ENCODE measurements at places on chromosomes 5 and 9. TPM values are rescaled to one million over a fixed set of nuclear protein-coding genes. Genes with fewer than 3 reads are reported as not detected.

Gene TMEM232
- 5.2 TPM for total RNA-seq

Gene ITGA1
- 2.2 TPM for total RNA-seq

Gene BTNL8
- total RNA-seq = 0.22 TPM

Gene IL13
- total RNA-seq = not detected

Gene TAF11L5
- total RNA-seq = not detected

Gene IL4
- total RNA-seq = not detected

Gene GADD45G
- total RNA-seq = 1.8 TPM

Gene HMGCS1
- 221 TPM for total RNA-seq

Gene PCDHB12
- 3.0 TPM for total RNA-seq

Gene SPACA9
- total RNA-seq = 2.4 TPM

DNA sequence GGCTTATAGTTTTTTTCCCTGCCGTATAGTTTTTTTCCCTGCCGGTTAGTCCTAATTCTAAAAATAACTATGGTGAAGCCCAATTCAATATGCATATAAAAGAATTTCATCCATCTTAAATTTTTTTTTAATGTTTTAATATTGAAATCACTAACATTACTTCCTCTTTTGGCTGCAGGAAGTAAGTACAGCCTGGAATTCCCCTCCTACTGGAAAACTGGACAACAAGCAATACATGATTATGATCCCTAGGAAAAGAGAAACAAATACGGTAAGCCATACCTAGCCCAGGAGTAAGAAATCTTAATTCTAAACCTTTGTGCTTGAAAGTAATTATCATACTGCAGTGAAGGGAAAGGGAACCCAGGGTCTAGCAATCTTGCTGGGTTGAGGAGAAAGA, 119.0 kb downstream of the NR3C1 start:
- H3K4me1 ChIP-seq = no peaks in the 10 kb centered on the region
- H3K27me3 ChIP-seq = no peaks in the 10 kb centered on the region
- H3K27ac ChIP-seq = no peak overlapping the region
- no peaks in the 10 kb centered on the region for H3K36me3 ChIP-seq
- DNase-seq = no peak

DNA sequence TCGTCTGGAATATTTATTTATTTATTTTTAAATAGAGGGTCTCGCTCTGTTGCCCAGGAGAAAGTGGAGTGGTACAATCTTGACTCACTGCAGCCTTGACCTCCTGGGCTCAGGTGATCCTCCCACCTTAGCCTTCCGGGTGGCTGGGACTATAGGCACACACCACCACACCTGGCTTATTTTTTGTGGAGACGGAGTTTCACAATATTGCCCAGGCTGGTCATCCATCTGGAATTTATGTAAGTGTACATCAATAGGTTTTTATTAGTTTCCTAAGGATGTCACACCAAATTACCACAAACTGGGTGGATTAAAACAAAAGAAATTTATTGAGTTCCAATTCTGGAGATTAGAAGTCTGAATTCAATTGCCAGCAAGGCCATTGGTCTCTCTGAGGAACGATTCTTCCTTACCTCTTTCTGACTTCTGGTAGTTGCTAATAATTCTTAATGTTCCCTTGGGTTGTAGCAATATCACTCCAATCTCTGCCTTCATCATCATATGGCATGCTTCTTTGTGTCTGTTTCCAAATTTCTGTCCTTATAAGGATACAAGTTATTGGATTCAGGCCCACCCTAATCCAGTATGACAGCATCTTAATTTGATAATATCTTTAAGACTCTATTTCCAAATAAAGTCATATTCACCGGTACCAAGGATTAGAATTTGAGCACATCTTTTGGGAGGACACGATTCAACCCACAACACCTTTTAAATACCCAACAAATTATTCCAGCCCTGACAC, 16.3 kb upstream of the RAD23B start:
- H3K27me3 ChIP-seq = no peaks in the 10 kb centered on the region
- no peak for DNase-seq
- no peaks in the 10 kb centered on the region for H3K4me1 ChIP-seq

- no peaks in the 10 kb centered on the region for H3K36me3 ChIP-seq
- no peak overlapping the region for H3K27ac ChIP-seq
- H3K27me3 ChIP-seq = no peaks in the 10 kb centered on the region
- H3K4me1 ChIP-seq = peaks cover 31% of the 10 kb centered on the region
- DNase-seq = no peak
Measured at GRCh38 chr5:158777647-158778350, 321.9 kb downstream of the EBF1 start.

GRCh38 chr9:79858508-79858907, 286.7 kb downstream of the TLE4 start:
- H3K4me1 ChIP-seq = no peaks in the 10 kb centered on the region
- H3K27ac ChIP-seq = no peak overlapping the region
- DNase-seq = no peak

DNA sequence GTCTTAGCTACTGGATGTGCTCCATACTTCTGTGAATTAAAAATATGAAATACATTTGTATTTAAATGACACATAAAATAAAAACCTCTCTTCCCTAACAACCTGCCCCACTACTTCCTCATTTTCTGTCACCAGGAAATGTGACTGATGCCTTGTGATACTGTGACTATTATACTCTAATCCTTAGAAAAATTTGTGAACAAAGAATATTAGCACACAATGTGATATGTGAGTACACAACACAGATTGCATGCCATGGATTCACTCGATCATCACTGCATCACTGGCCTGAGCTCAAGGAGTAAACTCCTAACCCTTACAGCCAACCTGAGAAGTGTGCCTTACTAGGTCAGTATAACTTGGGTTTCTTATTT, 281.0 kb downstream of the EFNA5 start:
- H3K36me3 ChIP-seq = peaks cover 11% of the 10 kb centered on the region
- H3K4me1 ChIP-seq = peaks cover 69% of the 10 kb centered on the region
- no peaks in the 10 kb centered on the region for H3K27me3 ChIP-seq
- H3K4me3 ChIP-seq = no peak overlapping the region
- peak overlapping the region; percentile 11 for H3K27ac ChIP-seq
- DNase-seq = no peak

DNA sequence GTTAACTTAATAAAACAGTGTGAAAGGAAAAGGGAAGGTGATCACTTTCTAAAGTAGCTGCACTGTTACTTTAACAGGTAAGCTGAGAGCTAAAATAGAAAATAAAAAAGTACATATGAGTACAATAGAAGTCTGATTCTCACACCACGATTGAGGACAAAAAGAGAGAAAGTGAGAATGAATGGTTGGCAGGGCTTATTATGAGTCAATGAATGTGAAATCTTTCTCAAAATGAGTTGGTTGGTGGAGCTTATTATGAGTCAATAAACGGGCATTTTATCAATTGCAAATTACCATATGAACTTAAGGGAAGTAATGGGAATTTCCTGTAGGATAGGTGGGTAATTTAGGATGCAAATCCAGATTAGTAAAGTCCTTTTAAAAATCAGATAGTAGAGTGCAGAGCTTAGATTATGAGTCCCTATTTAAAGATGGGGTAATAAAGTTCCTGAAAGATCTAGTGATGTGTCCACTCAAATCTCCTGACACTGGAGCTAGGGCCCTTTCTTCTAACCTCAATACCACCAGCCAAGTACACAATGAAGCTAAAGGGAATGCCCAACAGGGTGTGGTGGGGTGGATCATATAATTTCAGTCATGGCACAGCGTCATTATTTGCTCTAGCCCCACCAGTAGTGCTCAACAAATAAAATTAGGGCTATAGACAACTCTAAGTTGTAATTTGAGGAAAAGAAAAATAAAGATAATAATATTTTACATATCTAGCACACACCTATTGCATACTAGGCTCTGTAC, 21.1 kb upstream of the TLR4 start:
- no peak overlapping the region for H3K27ac ChIP-seq
- DNase-seq = no peak
- no peak overlapping the region for H3K4me3 ChIP-seq

- H3K4me3 ChIP-seq = no peak overlapping the region
- no peak overlapping the region for H3K27ac ChIP-seq
- no peaks in the 10 kb centered on the region for H3K27me3 ChIP-seq
- no peak for DNase-seq
- H3K36me3 ChIP-seq = no peaks in the 10 kb centered on the region
Measured at GRCh38 chr5:32960340-32961058, 249.4 kb downstream of the NPR3 start.

DNA sequence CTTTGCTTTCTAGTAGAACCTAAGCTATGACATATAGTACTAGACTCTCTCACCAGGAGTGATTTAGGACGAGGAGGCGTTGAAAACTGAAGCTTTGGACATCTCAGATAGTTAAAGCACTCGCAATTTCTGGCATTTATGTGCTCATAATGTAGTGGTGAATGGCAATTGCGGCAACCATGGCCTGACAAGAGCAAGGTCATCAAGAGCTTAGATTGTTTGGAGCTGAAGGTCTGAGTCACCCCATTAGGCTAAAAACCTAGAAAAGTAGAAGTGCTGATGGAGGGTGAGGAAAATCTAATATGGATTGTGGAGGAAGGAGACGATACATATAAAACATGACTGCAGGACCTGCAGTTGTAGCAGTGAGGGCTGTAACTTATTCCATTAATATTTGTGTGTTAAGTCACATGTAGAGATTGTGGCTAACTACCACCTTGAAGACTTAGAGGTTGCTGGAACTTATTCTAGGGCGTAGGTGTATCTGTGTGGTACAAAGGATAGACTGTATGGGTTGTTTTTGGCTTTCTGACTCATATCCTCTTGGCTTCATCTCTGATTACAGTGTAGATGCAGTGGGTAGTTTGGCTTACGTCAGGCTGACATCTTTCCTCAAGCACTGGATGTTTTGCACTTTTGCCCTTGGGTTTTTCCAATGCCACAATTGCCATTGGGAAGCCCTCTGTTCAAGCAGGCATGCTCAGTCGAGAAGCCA, 138.9 kb upstream of the CDKN2B start:
- no peaks in the 10 kb centered on the region for H3K27me3 ChIP-seq
- H3K36me3 ChIP-seq = no peaks in the 10 kb centered on the region
- H3K4me1 ChIP-seq = no peaks in the 10 kb centered on the region
- DNase-seq = no peak
- H3K4me3 ChIP-seq = no peak overlapping the region

DNA sequence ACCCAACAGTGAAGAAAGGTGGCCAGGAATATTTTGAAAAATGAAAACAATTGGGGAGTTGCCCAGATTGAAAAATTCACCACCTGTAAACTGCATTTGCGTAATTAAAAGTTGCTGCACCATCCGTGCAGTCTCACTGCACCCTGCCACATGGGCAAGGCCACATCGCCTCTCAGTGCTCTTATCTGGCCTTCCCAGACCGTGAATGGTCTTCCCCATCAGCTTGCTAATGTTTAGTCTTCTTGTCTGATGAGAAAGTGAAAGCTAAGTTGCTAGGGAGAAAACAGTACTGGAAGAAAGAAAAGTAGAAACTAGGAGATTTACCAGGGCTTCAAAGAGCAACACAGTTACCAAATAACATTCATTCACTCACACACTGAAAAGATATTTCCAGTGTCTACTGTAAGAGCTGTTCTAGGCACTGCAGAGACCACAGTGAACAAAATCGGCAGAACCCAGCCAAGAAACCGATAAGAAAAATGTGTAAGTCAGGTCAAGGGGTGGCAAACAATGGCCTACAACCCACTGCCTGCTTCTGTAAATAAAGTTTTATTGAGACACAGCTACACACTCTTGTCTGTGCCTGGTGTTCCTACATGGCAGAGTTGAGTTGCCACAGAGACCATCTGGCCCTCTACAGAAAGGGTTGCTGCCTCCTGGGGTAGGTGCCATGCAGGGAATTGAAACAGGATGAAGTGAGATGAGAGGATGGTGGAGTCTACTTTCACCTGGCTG, 51.2 kb upstream of the CTSL start:
- no peak overlapping the region for H3K27ac ChIP-seq
- H3K36me3 ChIP-seq = no peaks in the 10 kb centered on the region
- DNase-seq = no peak
- no peaks in the 10 kb centered on the region for H3K27me3 ChIP-seq
- H3K4me3 ChIP-seq = no peak overlapping the region

GRCh38 chr9:124972241-124972770, 31.4 kb upstream of the GOLGA1 start:
- no peaks in the 10 kb centered on the region for H3K4me1 ChIP-seq
- H3K27ac ChIP-seq = no peak overlapping the region
- no peak overlapping the region for H3K4me3 ChIP-seq
- H3K27me3 ChIP-seq = no peaks in the 10 kb centered on the region
- H3K36me3 ChIP-seq = peaks cover 9% of the 10 kb centered on the region

DNA sequence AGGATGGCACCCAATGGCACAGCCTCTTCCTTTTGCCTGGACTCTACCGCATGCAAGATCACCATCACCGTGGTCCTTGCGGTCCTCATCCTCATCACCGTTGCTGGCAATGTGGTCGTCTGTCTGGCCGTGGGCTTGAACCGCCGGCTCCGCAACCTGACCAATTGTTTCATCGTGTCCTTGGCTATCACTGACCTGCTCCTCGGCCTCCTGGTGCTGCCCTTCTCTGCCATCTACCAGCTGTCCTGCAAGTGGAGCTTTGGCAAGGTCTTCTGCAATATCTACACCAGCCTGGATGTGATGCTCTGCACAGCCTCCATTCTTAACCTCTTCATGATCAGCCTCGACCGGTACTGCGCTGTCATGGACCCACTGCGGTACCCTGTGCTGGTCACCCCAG, 25.4 kb downstream of the HRH2 start:
- H3K4me3 ChIP-seq = no peak overlapping the region
- no peak for DNase-seq
- no peak overlapping the region for H3K27ac ChIP-seq
- no peaks in the 10 kb centered on the region for H3K27me3 ChIP-seq
- H3K4me1 ChIP-seq = no peaks in the 10 kb centered on the region

Data from neural progenitor cell (in vitro differentiated cells).